ENCODE measurements at places on chromosomes 2 and 18.

- DNase-seq = no peak
- no peak overlapping the region for H3K4me3 ChIP-seq
- no peak overlapping the region for H3K27ac ChIP-seq
- no peaks in the 10 kb centered on the region for H3K36me3 ChIP-seq
These were observed 47.6 kb downstream of the COBLL1 start for GRCh38 chr2:164794016-164794415.

DNA sequence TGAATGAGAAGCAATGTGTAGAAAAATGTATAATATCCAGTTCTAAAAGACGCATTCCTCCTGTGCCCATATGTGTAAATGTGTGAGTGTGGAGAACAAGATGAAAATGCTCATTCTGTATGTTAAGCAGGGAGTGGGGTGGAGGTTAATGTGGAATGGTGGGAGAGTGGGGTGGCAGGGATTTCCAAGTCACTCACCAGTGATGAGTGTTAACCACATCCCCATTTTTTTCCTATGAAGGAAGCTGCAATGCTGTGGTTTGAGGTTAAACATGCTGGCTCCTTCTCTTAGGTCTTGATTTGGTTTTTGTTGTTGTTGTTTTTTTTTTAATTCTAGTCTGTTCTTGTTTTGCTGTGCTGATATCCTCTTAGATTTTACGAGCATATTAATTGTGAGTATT is 169.4 kb downstream of the NEDD4L start:
- H3K27me3 ChIP-seq = no peaks in the 10 kb centered on the region
- H3K4me1 ChIP-seq = peaks cover 71% of the 10 kb centered on the region
- peak; percentile 79 for DNase-seq
- H3K36me3 ChIP-seq = no peaks in the 10 kb centered on the region
- no peak overlapping the region for H3K4me3 ChIP-seq

DNA sequence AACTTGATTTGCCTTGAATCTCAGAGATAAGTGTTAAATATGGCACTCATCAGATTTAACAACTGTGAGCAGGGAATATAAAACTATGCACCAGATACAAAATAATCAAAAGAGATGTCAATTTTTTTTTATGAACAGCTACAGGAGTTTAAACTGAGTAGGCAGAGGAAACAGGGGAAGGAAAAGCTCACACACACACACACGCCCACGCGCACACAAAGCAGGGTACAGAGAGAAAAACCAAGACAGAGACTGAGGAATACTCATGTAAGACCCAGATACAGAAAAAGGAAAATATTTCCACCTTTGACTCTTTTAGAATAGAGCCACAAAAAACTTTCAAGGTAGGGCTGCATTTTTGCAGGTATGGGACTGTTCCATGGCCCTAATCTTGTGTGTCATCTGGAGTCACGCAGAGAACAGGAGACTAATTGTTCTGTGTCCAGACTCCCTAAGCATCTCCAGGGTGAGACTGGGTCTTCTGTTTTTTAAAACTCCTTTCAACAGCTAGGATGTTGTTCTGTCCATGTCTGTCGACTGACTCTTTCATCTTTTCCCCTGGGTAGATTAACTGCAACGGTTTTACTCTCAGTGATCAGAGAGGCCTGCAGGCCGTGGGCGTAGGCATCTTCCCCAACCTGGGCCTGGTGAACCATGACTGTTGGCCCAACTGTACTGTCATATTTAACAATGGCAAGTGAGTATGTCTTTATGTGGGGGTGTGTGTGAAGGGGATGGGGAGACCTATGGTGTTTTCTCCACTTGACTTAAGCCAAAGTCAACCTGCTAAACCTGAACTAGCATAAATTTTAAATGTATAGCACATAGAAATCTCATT is 23.0 kb downstream of the SMYD1 start:
- DNase-seq = no peak
- H3K4me1 ChIP-seq = no peaks in the 10 kb centered on the region
- no peak overlapping the region for H3K4me3 ChIP-seq
- no peak overlapping the region for H3K27ac ChIP-seq

DNA sequence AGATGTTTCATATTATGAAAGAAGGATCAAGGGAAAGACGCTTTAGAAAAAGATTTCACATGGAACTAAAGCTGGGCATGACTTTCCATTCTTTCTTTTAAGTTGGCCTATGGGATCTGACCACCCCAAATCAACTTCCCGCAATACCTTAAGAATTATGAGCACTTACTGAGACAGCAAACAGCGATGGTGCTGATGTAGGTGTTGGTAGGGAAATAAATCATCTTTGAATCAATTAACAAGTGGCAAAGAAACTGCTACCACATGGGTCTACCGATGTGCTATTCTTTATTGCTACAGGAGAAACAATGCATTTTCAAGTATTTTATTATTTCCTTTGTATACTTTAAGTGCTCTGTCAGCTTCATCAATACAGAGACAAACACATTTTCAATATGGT is 239.6 kb downstream of the PIEZO2 start:
- no peaks in the 10 kb centered on the region for H3K27me3 ChIP-seq
- no peak overlapping the region for H3K27ac ChIP-seq
- H3K4me1 ChIP-seq = peaks cover 3% of the 10 kb centered on the region
- no peak overlapping the region for H3K4me3 ChIP-seq

DNA sequence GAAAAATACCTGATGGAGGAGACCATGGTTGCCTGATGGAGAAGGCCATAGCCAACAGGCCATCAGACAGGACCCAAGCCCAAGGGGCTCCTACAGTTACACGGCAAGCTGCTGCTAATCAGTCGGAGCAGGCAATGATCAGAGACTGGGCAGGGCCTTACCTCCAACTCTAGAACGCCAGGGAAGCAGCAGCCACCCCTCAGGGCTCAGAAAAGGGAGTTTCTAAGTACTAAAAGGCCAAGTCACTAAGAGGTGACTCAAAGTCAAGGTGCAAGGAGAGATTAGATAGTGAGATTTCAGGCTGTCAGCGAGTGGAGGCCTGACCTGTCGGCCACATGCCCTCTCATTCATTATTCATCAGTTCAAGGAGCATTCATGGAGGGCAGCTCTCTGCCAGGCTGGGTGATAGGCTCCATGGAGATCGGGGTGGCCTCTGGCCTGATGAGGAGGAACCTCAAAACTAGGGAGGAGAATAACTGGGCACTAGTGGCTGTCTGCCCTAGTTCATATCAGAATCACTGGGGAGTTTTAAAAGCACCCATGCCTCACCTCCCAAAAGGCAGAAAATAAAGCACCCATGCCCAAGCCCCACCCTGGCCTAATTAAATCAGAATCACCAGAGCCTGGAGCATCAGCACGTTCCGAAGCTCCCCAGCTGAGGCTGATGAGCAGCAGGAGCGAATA is 3.6 kb downstream of the VIL1 start:
- DNase-seq = no peak
- H3K27ac ChIP-seq = no peak overlapping the region
- no peak overlapping the region for H3K4me3 ChIP-seq
- no peaks in the 10 kb centered on the region for H3K27me3 ChIP-seq

- H3K4me3 ChIP-seq = no peak overlapping the region
- no peak for DNase-seq
- H3K36me3 ChIP-seq = no peaks in the 10 kb centered on the region
- H3K4me1 ChIP-seq = no peaks in the 10 kb centered on the region
These were observed 45.0 kb downstream of the CYRIA start for GRCh38 chr2:16620590-16620989.

DNA sequence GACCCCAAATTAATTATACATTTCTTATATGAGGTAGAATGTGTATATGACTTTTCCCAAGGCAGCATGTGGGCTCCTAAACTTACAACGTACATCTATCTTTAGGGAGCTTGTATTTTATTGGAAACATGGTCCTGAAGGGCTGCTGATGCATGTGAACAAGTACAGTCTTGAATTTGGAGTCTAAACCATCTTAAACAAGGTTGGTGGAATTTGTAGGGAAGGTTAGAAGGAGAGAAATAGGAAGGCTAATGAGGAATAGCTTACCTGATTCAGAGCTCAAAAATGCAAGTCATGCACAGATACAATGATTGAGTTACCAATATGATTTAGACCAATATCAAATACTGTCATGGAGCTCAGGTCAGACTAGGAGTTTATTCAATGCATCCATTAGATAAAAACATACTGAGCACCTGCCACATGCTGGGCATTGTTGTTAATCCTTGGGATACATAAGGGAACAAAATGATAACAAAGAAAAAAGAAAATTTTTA is 458.6 kb upstream of the ETAA1 start:
- DNase-seq = no peak
- no peaks in the 10 kb centered on the region for H3K27me3 ChIP-seq
- H3K4me1 ChIP-seq = no peaks in the 10 kb centered on the region
- no peak overlapping the region for H3K4me3 ChIP-seq

DNA sequence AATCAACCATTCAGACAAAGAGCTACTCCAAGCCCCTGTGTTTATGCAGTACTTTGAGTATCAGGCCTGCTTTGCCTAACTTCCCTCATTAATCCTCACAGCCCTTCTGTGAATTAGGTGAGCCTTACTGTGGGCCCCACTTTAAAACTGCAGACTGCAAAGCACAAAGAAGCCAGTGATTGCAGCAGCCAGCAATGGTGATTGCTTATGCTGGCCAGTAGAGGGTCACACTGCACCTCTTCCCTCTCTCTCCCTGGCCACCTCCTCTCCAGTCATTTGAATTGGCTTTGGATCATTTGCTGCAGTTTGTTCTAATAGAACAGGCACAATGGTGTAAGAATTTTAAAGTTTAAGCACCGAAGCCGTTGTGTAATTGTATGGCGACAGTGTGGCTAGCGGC is 229.9 kb downstream of the AGPS start:
- peaks cover 4% of the 10 kb centered on the region for H3K4me1 ChIP-seq
- H3K27ac ChIP-seq = no peak overlapping the region
- no peaks in the 10 kb centered on the region for H3K36me3 ChIP-seq
- no peak overlapping the region for H3K4me3 ChIP-seq

- no peak for DNase-seq
- H3K27me3 ChIP-seq = no peaks in the 10 kb centered on the region
- peaks cover 11% of the 10 kb centered on the region for H3K36me3 ChIP-seq
These were observed 27.4 kb downstream of the SERTAD2 start for GRCh38 chr2:64626146-64626809.

GRCh38 chr2:7115364-7115763 is 198.2 kb downstream of the RNF144A start:
- no peak overlapping the region for H3K27ac ChIP-seq
- H3K4me3 ChIP-seq = no peak overlapping the region
- no peaks in the 10 kb centered on the region for H3K36me3 ChIP-seq
- no peaks in the 10 kb centered on the region for H3K4me1 ChIP-seq

DNA sequence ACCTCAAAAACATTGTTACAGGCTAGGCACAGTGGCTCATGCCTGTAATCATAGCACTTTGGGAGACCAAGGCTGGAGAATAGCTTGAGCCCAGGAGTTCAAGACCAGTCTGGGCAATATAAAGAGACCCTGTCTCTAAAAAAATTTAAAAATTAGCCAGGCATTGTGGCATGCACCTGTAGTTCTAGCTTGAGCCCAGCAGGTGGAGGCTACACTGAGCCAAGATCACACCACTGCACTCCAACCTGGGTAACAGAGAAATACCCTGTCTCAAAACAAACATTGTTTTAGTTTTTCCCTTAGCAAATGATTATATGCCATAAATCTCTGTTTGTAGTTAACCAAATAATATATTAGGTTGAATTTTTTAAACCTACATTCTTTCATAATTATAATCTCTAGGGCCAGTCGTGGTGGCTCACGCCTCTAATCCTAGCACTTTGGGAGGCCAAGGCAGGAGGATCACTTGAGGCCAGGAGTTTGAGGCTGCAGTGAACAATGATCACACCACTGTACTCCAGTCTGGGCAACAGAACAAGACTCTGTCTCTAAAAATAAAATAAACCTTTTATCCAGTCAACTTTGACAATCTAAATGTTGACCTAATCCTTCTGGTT is 13.3 kb upstream of the CYP20A1 start:
- no peaks in the 10 kb centered on the region for H3K27me3 ChIP-seq
- no peak for DNase-seq
- no peaks in the 10 kb centered on the region for H3K36me3 ChIP-seq
- H3K4me3 ChIP-seq = no peak overlapping the region
- no peak overlapping the region for H3K27ac ChIP-seq

- H3K36me3 ChIP-seq = no peaks in the 10 kb centered on the region
- no peaks in the 10 kb centered on the region for H3K4me1 ChIP-seq
- DNase-seq = no peak
- H3K27me3 ChIP-seq = no peaks in the 10 kb centered on the region
- H3K4me3 ChIP-seq = no peak overlapping the region
These were observed 32.9 kb upstream of the POMC start for GRCh38 chr2:25201265-25201664.
